Non-pigmented ciliary epithelial cell (primary cell): ENCODE measurements at places on chromosomes 4 and X.

DNA sequence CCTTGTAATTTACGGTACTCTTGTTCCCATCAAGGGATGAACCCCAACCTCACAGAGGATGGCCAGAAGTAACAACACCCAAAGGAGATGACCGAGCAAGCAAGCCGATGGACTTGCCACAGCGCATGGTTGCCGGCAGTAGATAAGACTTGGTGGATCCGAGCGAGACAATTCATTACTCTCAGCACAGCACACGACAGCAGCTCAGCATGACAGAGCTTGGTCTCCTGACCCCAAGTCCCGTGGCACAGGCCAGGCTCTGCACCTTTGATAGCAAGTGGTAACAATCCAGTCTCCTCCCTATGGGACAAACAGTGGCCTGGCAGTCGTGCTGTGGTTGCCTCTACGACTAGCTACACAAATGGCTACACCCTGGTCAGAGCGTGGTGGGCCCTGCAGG, 26.3 kb downstream of the RWDD4 start:
- DNase-seq = no peak

- DNase-seq = no peak
Observed at GRCh38 chr4:25068386-25068785, 37.6 kb upstream of the LGI2 start.

DNA sequence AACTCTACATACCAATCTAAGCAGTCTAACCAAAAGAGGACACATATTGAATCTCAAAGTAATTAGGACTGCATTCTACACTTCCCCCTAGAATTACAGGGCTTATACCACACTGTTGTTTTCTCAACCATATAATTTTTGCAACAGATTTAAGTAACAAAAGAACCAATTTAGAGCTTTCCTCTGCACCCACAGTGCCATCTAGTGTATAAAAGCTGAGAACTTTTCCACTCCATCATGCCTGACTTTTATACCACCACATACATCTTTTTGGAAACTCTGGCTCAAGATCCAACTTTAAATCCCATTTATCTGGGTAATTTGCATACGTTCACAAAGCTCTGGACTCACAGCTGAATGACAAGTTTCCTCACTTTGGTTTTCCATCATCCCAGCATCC, 99.5 kb downstream of the EFHC2 start:
- DNase-seq = no peak

GRCh38 chr4:10023050-10023419, 1.7 kb upstream of the SLC2A9 start:
- DNase-seq = no peak

DNA sequence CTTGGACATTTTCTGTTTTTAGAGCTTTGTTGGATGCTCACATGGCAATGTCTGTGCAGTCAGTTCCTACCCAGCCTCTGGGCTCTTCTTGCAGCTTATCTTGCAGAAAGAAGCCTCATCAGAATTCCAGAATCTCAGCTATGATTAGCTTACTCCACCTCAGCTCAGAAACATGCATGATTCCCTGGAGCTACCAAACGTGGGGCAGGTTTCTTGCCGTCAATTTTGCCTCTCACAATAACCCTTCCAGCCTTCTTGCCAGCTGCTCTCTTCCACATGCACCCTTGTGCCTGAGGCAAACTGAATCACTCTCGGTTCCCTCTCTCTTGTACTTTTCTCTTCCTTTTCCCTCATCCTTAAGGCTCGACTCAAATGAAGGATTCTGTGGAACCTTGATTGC, 141.4 kb downstream of the PTTG2 start:
- no peak for DNase-seq

GRCh38 chrX:40108162-40108958, 10.6 kb upstream of the BCOR start:
- no peak for DNase-seq

DNA sequence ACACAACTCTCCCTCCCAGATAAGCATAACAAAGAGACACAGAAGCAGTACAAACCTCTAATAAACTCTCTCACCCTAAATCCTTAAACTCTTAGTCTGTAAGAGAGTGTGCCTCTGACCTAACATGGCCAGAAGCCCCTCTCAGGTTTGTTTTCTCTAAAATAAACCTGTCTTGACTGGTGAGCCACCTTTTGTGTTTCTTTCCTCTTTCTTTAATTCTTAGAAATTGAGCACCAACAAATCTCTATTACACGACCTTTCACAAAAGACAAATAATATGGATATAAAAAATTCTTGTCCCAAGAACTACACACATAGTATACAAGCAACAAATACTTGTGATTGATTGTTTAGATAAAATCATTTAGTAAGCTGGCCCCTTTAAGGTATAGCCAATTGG, 573.7 kb downstream of the EPHA5 start:
- DNase-seq = no peak

- no peak for DNase-seq
Observed at GRCh38 chr4:168716406-168717129, 219.7 kb downstream of the PALLD start.

DNA sequence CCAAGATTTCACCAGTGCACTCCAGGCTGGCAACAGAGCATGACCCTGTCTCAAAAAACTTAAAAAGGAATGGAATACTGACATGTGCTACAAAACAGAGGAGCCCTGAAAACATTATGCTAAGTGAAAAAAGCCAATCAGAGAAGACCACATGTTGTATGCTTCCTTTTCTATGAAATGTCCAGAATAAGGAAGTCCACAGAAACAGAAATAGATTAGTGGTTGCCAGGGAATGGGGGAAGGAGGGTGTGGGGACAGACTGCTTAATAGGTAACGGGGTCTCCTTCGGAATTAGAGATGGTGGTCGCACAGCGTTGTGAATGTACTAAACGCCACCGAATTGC, 30.1 kb upstream of the KIAA0232 start:
- DNase-seq = no peak

GRCh38 chrX:9466124-9466495, 1.3 kb downstream of the TBL1X start:
- DNase-seq = no peak

DNA sequence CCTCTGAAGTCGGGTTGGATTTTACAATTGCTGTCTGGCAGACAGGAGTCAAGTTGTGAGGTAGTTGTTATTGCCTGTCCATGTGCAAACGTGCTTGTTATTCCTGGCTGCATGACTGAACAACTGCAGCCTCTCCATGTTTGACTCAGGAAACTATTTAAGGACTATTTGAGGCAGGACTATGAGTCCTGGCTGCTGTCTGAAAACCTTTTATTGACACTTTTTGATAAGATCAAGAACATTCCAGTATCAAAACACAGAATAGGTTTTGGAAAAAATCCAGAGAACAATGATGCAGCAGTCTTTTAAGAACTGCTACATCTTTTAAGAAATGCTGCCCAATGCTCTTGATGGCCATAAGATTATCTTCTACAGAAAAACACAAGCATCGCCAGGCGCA, 10.0 kb upstream of the SPRY1 start:
- no peak for DNase-seq

- no peak for DNase-seq
Observed at GRCh38 chrX:9464435-9465371, at the start of gene TBL1X. Gene TBL1X, plus strand, starts transcription at chrX:9465058. Its CDS starts 188,529 bp downstream, at chrX:9653587.

GRCh38 chr4:2337131-2337723, 75.3 kb upstream of the MXD4 start:
- no peak for DNase-seq

DNA sequence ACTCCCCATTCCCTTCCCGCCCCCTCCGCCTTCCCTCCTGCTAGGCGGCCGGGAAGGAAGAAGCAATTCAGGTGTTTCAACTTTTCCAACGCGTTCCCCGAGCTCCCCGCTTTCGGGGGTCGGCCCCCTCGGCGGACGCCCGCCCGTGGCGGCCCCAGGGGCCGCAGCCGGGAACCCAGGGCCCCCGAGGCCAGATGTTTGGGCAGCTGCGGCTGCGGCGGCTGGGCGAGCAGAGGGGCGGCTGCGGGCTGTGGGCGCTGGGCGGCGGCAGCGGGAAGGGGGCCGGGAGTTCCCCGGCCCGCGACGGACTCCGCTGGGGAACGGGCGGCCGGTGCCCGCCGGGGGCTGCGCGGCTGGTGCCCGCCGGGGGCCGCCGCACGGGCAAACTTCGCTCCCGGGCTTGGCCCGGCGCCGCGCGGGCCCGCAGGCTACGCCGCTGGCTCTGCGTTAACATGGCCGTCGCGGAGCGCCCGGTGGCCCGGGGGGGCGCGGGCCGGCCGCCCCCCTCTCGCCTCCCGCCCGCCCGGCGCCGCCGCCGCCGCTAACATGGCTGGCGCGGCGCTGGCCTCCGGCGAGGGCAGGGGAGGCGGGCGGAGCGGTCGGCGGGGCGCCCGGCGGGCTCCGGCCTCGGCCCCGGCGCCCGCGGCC, 510 bp downstream of the HMGB3 start:
- no peak for DNase-seq

- DNase-seq = no peak
Observed at GRCh38 chr4:163542275-163542674, 47.8 kb downstream of the TMA16 start.

DNA sequence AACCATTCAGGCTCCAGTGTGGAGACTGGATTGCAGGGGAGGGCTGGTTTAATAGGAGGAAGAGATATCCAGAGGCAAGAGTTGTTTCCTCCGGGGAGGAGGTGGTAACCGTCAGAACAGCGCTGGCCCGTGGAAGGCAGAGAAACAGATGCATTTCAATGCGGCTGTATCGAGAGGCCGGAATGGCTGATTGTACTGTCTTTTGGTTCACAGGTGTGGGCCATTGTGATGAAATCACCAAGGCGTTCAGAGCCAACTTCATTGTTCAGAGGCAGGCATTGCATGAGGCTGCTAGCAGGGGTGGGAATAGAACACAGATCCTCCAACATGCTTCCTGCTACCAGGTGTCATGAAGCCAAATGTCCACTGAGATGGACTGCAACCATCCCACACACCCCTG, 53.0 kb downstream of the SHOX start:
- no peak for DNase-seq

GRCh38 chr4:8495803-8496202, 55.2 kb downstream of the TRMT44 start:
- no peak for DNase-seq

- no peak for DNase-seq
Observed at GRCh38 chr4:85318415-85318814, 156.5 kb upstream of the ARHGAP24 start.

DNA sequence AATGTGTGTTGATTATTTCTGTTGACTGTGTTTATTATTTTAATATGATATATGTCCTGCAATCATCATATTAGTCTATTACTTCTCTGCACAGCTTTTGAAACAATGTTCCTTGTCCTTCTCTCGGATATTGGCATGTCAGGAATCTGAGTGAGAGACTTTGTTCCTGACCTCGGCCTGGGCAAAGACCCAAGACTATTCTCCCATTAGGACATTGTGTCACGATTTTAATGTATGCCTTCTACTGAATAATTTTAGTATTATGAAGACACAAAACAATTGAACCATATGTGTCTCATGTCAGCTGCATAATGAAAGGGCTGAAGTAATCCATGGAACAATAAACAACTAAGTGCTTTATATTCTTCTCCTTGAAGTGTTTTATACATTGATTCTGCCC, 580.8 kb upstream of the TENM3 start:
- no peak for DNase-seq

DNA sequence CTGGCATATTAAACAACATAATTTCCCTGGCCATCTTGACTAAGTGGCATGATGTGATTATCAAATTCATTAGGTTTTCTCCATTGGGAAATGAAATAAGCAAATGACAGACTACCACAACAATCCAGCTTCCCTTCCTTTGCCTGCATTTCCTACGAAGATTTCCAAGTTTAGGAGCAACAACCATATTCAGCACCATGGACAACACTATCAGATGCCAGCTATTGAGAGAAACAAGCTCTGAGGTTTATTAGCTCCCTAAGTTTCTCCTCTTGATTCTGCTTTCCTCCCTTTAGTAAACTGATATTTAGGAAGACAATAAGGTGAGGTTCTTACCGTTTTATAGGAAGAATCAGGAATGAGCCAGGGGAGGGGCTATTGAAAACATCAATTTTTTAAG, 36.2 kb downstream of the DCX start:
- DNase-seq = no peak

GRCh38 chr4:17997129-17997528, 24.4 kb downstream of the LCORL start:
- no peak for DNase-seq

- no peak for DNase-seq
Observed at GRCh38 chr4:76011700-76012387, 4.5 kb upstream of the CXCL9 start.

DNA sequence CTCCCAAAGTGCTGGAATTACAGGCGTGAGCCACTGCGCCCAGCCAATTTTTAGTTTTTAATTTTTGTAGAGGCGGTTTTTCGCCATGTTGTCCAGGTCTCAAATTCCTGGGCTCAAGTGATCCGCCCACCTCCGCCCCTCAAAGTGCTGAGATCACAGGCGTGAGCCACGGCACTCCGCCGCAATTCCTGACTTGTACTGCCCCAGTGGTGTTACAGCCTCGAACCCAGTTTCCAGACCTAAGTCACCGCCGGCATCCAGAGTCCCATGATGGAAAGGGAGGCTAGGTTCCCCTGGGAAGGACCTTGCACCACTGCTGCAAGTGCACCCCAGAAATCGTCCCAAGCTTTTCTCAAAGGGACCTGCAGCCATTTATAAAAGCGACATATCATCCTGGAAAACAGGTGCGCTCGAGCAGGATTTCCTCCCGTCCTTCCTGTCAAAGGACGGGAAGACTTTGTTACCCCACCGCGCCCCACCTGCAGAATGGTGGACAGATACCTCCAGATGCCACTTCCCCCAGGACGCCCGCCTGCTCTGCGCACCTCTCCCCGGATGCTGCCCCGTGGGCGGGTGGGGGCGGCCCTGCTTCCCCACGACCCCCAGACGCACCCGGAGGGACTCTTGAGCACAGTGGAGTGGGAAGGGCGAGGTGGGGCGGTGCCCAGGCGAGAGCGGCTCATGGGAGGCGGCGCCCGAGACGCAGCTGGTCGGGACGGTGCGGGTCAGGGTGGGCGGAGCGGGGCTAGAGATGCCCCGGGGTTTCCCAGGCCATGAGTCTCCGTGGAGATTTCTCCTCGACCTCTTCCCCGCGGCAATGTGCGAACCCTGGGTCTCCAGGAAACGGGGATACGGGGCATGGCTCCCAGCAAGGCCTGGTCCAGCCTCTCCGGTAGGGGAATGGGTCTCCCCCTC, 947 bp upstream of the RPL10 start:
- no peak for DNase-seq

DNA sequence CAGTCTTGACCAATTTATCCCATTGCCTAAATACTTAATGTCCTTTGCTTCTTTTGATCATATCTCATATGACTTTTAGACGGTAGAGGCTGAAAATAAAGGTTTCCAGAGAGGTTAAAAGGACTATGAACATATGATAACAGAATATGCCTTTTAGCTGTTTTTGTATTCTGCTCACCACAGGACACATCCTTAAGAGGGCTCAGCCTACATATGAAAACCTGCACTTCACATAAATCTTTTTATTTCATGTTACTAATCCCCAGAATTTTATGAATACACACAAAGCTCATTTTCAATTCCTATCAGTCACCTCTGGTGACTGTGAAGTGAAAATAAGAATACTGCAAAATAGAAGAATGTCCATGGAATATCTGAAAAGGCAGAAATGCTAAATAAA, 92.0 kb downstream of the GPM6A start:
- DNase-seq = no peak

DNA sequence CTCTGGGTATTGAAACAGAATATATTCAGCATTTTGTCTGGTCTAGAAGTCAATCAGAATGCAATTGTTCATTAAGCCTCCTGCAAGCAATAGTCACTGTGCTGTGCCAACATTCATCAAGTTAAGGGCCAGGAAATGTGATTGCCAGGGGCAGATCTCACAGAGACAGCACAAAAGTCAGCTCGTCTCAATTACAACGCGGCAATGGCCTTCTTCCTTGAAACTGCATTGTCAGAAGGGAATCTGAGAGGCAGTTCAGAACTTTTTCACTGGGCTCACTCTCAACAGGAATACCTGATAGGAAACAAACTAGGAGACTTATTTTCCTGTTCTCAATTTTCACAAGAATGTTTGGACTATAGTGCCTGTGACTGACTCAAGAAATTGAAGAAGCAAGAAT, 131.1 kb upstream of the NR3C2 start:
- DNase-seq = no peak
